ENCODE measurements at places on chromosomes 7 and 10.

DNA sequence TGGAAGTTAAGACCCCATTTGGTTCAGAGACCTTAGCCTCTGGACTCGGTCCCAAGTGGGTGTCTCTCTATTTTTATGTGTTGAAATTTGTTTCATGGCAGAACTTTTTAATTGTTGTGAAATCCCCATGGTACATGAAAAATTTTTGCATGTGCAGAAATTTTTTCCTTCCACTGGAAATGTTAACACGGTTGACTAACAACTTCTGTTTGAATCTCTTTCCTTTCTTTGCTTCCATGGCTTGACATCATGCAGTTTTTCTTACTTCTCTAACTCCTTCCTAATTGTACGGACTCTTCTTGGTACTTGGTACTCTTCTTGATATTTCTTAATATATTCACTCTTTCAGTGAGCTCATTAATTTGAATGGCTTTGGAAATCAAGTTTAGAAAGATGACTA is 18.3 kb downstream of the MDFIC start:
- H3K27ac ChIP-seq = no peak overlapping the region
- no peak for DNase-seq
- no peaks in the 10 kb centered on the region for H3K27me3 ChIP-seq

- no peaks in the 10 kb centered on the region for H3K36me3 ChIP-seq
- H3K27ac ChIP-seq = peak overlapping the region; percentile 22
- H3K4me3 ChIP-seq = no peak overlapping the region
Measured at GRCh38 chr10:126263006-126263676, 125.1 kb downstream of the ADAM12 start.

GRCh38 chr7:29288181-29289091 is 93.9 kb downstream of the CHN2 start:
- DNase-seq = no peak
- H3K4me1 ChIP-seq = peaks cover 10% of the 10 kb centered on the region
- H3K27ac ChIP-seq = no peak overlapping the region
- H3K36me3 ChIP-seq = no peaks in the 10 kb centered on the region
- no peak overlapping the region for H3K4me3 ChIP-seq
- no peaks in the 10 kb centered on the region for H3K27me3 ChIP-seq

DNA sequence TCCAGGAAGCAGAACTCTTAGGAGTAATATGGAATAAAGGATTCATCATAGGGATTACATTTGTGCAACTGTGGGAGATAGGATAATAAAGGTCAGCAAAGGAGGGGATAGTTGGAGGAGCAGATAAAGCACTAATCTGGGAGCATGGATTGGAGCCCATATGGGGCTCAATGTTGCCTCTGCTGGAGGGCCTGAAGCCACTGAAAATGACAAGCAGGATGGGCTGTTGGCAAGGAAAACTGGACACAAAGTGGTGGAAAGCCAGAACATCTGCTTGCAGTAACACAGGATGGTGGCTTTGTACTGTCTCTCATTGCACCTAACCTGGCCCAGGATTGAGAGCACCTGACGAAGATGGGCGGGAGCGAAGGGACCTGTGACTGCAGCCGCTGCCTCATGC is 15.0 kb upstream of the COMMD3 start:
- no peak overlapping the region for H3K27ac ChIP-seq
- no peak for DNase-seq
- no peaks in the 10 kb centered on the region for H3K4me1 ChIP-seq
- no peaks in the 10 kb centered on the region for H3K36me3 ChIP-seq
- no peaks in the 10 kb centered on the region for H3K27me3 ChIP-seq

DNA sequence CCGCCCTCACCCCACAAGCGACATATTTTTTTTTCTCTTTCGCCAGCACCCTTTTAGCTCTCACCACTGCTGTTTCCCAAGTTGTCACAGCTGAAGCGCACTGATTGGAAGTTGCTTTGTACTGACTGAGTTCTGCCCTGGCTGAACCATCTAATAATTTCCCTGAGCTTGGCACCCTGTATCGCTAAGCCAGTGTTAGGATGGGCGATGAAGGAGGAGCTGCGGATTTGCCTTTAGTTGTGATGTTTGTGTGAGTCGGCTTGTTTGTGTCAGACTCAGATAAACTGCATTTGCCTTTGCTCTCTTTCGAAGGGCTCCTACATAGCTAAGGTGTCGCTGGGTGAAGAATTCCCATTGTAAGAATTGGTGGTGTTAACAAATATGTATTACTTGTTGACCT is 1.3 kb upstream of the ATXN7L1 start:
- no peak for DNase-seq
- peaks cover 13% of the 10 kb centered on the region for H3K4me1 ChIP-seq
- H3K36me3 ChIP-seq = no peaks in the 10 kb centered on the region
- peak overlapping the region; percentile 64 for H3K4me3 ChIP-seq

- no peak for DNase-seq
- peaks cover 59% of the 10 kb centered on the region for H3K4me1 ChIP-seq
- H3K4me3 ChIP-seq = no peak overlapping the region
- H3K27me3 ChIP-seq = no peaks in the 10 kb centered on the region
- H3K27ac ChIP-seq = peak overlapping the region; percentile 71
- H3K36me3 ChIP-seq = peaks cover 59% of the 10 kb centered on the region
Measured at GRCh38 chr7:2115760-2116447, 116.8 kb downstream of the MAD1L1 start.

DNA sequence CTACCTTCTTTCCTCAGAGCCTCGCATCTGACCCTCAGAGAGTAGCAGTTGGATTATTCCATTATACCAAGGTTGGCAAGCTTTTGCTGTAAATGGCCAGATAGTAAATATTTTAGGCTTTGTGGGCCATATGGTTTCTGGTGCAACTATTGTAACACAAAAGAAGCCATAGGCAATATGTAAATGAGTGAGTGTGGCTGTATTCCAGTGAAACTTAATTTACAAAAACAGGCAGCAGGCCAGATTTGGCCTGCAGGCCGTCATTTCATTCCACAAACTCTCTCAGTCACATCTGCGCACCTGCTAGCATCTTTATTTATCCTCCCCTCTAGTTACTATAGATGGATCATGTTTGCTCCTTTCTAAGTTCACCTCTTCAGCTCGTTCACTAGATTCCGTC is 6.7 kb downstream of the ZNF518A start:
- H3K4me3 ChIP-seq = no peak overlapping the region
- peak; percentile 69 for DNase-seq
- no peaks in the 10 kb centered on the region for H3K4me1 ChIP-seq
- H3K27me3 ChIP-seq = no peaks in the 10 kb centered on the region

GRCh38 chr7:30787486-30787885 is 16.3 kb downstream of the MINDY4 start:
- no peak for DNase-seq
- no peak overlapping the region for H3K4me3 ChIP-seq
- H3K27ac ChIP-seq = no peak overlapping the region
- no peaks in the 10 kb centered on the region for H3K4me1 ChIP-seq

GRCh38 chr10:62244785-62245467 is 23.7 kb downstream of the RTKN2 start:
- DNase-seq = peak; percentile 68
- no peaks in the 10 kb centered on the region for H3K27me3 ChIP-seq
- no peaks in the 10 kb centered on the region for H3K4me1 ChIP-seq

GRCh38 chr10:11863353-11864109 is 40.4 kb downstream of the PROSER2 start:
- H3K27ac ChIP-seq = no peak overlapping the region
- DNase-seq = no peak
- no peaks in the 10 kb centered on the region for H3K4me1 ChIP-seq

DNA sequence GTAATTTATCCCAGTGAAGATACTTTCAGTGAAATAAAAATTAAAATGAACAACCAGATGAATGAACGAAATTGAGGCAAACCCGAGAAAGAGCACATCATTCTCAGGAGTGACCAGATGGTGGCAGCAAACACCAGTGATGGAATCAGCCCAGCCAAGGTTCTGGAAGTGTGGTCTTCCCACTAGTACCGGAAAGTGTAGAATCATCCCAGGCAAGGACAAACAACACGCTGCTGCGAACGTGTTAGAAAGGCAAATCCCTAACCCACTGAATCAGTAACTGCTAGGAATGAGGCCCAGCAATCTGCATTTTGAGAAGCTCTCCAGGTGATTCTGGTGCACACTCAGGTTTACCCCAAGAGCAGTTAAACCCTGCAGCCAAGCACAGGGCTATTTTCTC is 15.5 kb upstream of the SLC18A3 start:
- no peaks in the 10 kb centered on the region for H3K36me3 ChIP-seq
- no peak overlapping the region for H3K27ac ChIP-seq
- H3K4me3 ChIP-seq = no peak overlapping the region
- peaks cover 16% of the 10 kb centered on the region for H3K27me3 ChIP-seq
- no peaks in the 10 kb centered on the region for H3K4me1 ChIP-seq
- DNase-seq = no peak

DNA sequence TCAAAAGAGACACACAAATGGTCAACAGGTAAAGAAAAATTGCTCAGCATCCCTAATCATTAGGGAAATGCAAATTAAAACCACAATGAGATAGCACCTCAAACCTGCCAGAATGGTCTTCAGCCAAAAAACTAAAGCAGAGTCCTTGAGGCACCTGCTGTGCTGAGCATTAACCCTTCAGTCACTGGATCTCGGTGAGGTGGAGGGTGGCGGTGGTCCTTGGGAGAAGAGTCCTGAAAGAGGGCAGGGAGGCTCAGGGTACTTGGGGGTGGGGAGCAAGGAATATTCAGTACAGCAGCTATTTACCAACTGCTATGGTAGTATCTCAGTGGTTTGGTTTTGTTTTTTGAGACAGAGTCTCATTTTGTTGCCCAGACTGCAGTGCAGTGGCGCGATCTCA is 7.1 kb downstream of the KIAA1549 start:
- H3K4me1 ChIP-seq = peaks cover 34% of the 10 kb centered on the region
- no peaks in the 10 kb centered on the region for H3K27me3 ChIP-seq

DNA sequence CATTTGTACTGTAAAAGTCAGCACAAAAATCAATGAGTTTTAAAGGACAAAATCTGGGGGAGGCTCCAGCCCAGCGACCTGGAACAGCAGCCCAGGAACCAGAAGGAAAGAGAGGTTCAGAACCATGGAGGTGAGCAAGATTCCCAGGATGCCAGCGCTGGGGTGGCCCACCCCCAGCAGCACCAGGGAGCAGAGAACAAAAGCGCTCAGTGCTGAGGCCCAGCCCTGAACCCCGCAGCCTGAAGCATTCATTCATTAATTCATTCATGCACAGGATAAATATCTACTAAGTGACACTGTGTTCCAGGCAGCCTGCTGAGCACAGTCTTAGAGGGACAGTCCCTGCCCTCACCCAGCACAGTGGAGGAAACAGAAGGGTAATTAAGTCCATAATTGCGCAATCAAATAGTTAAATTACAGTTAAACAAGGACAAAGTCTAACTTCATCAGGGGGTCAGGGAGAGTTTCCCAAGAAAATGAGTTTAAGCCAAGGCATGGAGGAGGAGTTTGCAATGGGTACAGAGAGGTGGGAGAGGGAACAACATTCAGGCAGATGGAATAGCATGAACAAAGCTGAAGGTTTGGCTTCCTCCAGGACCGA is 202.3 kb downstream of the GRID1 start:
- no peak overlapping the region for H3K4me3 ChIP-seq
- no peak for DNase-seq
- H3K27me3 ChIP-seq = no peaks in the 10 kb centered on the region

DNA sequence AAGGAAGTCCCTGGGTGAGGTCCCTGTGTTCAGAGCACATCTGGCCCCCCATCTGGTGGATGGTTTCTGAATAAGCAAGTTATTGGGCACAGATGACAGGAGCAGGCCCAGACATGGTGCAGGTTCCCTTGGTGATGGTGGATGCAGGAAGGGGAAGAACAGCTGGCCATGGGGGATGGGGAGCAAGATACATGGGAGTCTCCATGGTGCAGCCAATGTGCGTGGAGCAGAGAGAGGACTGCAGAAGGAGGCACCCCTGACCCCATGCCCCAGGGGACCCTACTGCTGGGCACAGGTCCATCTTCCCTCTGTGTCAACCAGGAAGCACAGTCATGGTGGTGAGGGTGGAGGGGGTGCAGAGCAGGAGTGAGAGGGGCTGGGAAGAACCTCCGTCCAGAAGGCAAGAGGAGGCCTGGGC is 43.8 kb upstream of the RABGEF1 start:
- peaks cover 29% of the 10 kb centered on the region for H3K4me1 ChIP-seq
- H3K4me3 ChIP-seq = no peak overlapping the region
- H3K27ac ChIP-seq = no peak overlapping the region
- peaks cover 38% of the 10 kb centered on the region for H3K36me3 ChIP-seq

DNA sequence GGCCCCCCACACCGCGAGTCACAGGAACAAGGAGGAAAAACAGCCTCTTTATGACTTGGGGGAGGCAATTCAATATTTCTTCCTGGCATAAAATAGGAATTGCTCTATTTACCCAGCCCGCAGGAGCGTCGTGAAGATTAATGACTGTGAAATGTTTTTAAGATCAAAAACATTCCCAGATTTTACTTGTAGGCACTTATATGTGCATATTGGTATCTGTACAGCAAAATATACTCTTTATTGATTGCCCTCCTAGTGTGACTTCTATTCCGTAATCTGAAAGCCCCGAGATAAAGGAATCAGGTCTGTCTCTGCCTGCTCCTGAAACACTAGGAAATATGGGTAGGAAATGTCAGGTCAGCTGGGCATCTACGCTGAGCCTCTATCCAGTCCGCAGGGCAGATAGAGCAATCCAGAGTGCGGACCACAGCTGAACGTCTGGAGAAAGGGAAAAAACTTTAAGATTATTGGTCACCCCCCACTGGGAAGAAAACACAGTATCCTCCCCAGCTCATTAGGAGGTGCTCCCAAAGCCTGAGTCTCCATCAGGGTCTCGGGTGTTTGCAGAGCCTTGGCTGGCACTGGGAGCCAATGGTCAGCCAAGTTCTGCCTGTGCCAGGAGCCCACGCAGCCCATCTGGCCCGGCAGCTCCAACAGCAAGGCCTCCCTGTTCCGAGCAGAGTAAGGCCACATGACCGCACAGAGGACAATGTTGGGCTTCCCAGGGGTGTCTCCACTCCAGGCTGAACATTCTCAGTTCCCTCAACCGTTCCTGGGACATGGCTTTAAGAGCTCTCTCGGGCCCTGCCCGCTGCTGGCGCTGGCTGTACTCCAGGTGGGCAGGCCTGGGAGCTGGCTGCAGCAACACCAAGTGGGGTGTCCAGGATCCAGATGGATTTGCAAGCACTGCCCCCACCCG is 7.7 kb downstream of the CTBP2 start:
- peaks cover 64% of the 10 kb centered on the region for H3K4me1 ChIP-seq
- peaks cover 21% of the 10 kb centered on the region for H3K36me3 ChIP-seq
- peak; percentile 82 for DNase-seq
- H3K4me3 ChIP-seq = no peak overlapping the region

GRCh38 chr10:59366290-59366689 is 3.9 kb upstream of the FAM13C start:
- H3K27me3 ChIP-seq = no peaks in the 10 kb centered on the region
- H3K4me1 ChIP-seq = peaks cover 4% of the 10 kb centered on the region
- DNase-seq = peak; percentile 56
- no peaks in the 10 kb centered on the region for H3K36me3 ChIP-seq

DNA sequence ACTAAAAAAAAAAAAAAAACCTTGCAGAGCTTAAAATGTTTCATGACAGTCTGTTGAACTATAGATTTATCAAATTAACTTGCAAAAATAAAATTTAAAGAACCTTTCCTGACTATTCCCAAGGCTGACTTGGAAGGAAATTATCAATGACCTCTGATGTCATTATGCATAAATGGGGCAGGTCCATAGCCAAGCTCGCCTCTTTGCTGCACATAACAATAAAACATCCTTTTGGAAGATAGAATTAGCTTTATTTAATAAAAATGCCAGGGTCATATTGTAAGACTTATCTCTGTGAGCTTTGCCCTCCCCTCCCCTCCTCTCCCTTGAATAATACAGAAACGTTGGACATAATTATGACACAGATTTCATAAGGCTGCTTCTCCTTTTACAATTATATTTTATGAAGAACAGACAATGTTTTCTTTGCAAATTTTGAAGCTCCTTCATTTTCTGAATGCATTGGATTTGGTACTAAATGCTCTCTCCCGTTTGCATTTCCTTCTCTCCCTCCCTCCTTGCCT is 444.8 kb downstream of the AUTS2 start:
- H3K4me1 ChIP-seq = peaks cover 5% of the 10 kb centered on the region
- H3K27ac ChIP-seq = no peak overlapping the region
- H3K4me3 ChIP-seq = no peak overlapping the region
- no peaks in the 10 kb centered on the region for H3K27me3 ChIP-seq
- no peaks in the 10 kb centered on the region for H3K36me3 ChIP-seq

Measured in spinal cord (tissue), 10 donors.